ENCODE measurements at places on chromosomes 4 and X.

GRCh38 chr4:37978248-37978924 lies 18.2 kb downstream of the PTTG2 start:
- no peak for DNase-seq

DNA sequence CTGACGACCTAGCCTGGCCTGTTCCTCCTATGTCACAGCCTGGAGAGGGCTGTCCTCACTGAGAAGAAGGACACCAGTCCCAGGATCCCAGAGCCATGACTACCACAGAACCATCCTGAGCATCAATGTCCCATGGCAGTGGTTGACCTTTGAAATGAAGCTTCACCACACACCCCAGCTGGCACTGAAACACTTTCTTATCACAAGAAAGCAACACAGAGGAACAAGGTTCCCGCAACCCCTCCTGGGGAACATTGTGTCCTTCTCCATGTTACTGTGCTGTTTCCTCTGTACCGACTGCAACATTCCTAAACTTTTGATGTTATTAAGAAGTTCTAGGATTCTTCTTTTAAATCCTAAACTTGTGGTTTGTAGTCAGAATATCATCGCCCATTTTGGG lies 21.2 kb upstream of the FAM156A start:
- no peak for DNase-seq

DNA sequence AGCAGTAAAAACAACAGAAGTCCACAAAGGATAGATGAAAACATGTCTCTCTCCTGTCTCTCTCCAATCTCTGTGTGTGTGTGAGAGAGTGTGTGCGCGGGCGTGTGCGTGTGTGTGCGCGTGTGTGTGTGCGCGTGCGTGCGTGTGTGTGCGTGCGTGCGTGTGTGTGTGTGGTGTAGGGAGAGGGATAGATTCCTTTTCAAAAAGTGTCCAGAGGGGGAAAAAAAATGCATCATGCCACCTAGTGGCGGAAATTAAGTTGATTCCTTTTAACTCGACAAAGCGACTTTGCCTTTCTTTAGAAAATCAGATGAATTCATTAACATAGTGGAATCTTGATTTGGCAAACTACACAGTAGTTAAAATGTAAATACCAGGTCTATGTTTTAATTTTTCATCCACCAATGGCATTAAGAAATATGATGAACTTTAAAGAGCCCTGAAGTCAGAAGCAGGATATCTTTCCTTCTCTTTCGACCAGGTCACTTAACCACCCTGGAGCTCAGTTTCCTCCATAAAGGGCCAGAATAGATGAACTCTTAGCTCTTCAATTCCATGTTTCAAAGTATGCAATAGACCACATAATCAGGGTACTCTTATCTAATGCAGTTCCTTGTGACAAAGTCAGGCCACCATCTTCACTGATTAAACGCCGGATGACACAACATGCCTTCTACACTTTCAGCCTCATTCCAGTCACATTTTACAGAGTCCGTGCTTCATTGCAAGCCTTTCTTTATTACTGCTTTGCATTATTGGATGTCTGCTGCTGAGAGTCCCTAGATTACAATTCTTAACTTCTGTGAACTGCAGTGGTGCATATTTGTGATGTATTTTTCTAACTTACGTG lies 162.8 kb downstream of the FBXO8 start:
- DNase-seq: no peak

DNA sequence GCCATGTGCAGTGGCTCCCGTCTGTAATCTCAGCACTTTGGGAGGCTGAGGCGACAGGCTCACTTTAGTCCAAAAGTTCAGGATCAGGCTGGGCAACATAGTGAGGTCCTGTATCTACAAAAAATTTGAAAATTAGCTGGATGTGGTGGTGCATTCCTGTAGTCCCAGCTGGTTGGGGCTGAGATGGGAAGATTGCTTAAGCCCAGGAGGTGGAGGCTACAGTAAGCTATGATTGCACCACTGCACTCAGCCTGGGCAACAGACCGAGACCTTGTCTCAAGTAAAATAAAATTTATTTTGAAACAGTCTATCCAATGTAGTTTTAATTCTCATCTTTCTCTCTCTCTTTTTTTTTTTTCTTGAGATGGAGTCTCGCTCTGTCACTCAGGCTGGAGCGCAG lies 21.1 kb downstream of the RBM10 start:
- no peak for DNase-seq

DNA sequence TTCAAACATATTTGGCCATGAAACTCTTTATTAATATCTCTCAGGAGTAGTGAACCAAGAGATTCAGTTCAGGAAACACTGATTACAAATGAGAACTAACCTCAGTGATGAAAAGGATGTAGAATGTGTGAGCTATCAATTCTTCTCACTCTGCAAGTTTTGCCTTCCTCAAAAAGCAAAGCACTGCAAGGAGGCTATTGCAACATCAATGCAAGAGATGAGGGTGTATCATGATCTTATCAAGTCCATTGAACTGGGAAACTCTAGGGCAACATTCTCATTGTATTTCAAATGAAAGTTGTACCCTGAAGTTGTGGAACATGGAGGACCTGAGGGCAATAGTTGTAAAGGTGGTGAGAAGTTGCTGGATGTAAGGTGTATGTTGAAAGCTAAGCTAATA lies 56.4 kb upstream of the VEGFC start:
- no peak for DNase-seq

DNA sequence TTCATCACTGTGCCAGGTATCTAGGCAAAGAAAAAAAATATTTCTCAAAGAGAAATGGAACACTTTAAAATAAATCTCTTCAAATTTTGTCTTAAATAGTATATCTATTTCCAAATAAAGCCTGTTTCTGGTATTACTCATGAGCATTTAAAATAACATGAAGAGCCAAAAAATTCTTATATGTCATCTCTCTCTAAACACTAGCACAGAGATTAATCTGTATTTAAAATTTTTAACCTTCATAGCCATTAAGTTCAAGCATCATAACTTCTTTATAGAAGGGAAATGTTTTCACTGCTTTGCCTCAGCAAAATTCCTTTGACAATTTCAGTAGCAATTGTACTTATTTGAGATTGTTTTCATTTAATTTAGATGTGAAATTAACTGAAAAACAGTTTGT lies 5.1 kb upstream of the CORIN start:
- DNase-seq: no peak

All from frontal cortex (tissue), 4 donors.